CD14-positive monocyte (primary cell): ENCODE measurements at places on chromosomes 7 and 10. TPM values are rescaled to one million over a fixed set of nuclear protein-coding genes. Genes with fewer than 3 reads are reported as not detected.

UCN3 gene
- not detected for polyA plus RNA-seq

DNA sequence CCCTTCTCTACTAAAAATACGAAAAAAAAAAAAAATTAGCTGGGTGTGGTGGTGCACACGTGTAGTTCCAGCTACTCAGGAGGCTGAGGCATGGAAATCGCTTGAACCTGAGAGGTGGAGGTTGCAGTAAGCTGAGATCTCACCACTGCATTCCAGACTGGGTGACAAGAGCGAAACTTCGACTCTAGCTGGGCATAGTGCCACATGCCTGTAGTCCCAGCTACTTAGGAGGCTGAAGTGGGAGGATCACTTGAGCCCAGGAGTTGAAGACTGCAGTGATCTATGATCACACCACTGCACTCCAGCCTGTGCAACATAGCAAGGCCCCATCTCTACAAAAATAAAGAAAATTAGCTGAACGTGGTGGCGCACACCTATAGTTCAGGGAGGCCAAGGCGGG is 1.2 kb upstream of the SPACDR start:
- H3K36me3 ChIP-seq = peaks cover 67% of the 10 kb centered on the region
- no peaks in the 10 kb centered on the region for H3K27me3 ChIP-seq
- peaks cover 6% of the 10 kb centered on the region for H3K4me1 ChIP-seq
- DNase-seq = no peak
- no peak overlapping the region for H3K4me3 ChIP-seq

DNA sequence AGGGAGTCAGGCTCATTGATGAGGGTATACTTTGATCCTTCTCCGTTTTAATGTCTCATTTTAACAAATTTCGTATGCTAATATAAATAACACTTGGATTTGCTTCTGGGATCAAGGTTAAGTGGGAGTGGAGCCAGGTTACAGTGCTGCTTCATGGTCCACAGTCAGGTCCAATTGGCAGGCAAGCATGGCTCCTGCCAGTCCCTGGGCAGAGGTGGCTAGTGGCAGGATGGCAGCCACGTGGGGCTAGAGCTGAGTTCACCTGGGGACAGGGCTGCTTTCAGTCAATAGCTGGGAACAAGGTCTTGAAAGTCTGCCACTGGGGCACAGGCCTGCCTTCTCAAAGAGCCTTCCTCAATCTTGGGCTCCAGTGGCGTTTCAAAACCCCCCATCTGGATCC is 16.0 kb upstream of the VWA2 start:
- peaks cover 2% of the 10 kb centered on the region for H3K27me3 ChIP-seq
- no peak overlapping the region for H3K4me3 ChIP-seq
- H3K27ac ChIP-seq = no peak overlapping the region
- no peaks in the 10 kb centered on the region for H3K4me1 ChIP-seq

DNA sequence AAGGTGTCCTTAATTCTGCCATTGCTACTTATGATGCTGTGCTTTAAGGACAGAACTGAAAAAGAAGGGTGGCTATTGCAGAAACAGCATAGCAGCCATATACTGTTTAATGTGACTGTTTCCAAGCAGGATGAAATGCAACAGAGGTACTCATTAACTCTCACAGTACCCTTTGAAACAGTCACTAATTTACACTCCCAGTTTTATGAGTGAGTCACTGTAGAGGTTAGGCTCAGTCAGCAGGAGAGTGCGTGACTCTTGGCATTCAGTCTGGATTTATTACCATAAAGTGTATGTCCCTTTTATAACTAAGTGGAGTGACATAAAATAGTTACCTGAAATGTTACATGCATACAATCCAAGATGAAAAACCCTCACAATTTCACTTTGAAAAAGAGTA is 27.7 kb downstream of the ALDH18A1 start:
- no peaks in the 10 kb centered on the region for H3K4me1 ChIP-seq
- DNase-seq = no peak
- peaks cover 15% of the 10 kb centered on the region for H3K36me3 ChIP-seq
- H3K27me3 ChIP-seq = no peaks in the 10 kb centered on the region
- H3K4me3 ChIP-seq = no peak overlapping the region
- H3K27ac ChIP-seq = no peak overlapping the region

DNA sequence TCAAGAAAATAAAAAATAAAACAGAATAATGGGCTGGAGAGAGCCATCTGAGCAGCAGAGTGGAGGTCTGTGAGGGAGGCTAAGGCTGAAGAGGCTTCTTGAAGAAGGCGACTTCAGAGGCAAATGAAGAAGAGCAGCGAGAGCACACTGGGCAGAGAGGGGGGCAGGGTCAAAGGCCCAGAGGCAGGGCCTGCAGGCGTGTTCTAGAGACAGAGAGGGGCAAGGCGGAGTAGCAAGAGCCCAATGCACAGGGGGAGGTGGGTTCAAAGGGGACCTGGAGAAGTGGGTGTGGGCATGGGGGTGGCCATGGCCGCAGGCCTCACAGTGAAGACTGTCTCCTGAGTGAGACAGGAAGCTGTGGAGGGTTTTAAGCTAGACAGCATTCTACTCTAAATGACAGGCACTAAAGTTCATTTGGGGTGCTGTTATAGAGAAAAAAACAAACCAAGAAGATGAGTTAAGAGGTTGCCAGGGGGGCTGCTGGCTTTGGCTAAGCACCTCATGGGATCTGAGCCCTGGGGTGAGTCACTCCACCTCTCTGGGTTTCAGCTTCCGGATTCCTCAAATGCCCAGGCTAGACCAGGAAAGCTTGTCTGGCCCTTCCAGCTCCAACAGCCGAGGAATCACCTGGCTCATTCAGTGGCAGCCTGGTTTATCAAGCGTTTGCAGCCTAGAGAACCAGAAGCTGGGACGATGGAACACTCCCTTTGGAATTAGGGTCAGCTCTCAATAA is 81.7 kb downstream of the DLG5 start:
- H3K36me3 ChIP-seq = no peaks in the 10 kb centered on the region
- H3K27ac ChIP-seq = no peak overlapping the region
- no peaks in the 10 kb centered on the region for H3K27me3 ChIP-seq
- no peaks in the 10 kb centered on the region for H3K4me1 ChIP-seq

DNA sequence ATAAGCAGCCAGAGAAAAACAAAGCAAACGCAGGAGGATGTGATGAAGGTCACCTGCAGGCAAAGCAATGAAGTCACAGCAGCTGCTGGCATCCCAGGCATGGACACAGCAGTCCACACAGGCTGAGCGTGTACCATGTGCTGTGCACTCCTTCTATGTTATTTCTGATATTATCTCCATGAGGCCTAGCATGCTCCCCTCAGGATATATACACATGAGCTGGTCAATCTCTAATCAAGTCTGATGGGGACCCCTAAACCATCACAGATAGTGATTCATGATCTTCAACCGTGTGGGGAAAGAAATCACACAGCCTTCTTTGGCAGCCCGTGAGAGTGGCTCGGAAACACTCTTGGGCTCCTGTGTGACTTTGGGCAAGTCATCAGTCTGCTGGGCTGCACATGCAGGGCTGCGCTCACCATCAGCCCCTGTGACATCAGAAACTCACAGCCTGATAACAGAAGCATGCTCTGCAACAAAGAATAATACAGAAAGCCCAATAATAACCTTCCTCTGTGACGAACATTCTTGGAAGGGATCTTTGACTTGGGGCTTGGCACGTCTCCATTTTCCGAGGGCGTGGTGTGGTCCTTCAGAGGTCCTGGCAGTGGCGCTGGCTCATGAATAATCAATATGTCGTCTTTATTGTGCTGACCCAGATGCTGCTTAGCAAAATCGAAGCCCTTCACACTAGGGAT is 83.0 kb upstream of the ATP6V0A4 start:
- no peaks in the 10 kb centered on the region for H3K4me1 ChIP-seq
- no peaks in the 10 kb centered on the region for H3K36me3 ChIP-seq
- no peaks in the 10 kb centered on the region for H3K27me3 ChIP-seq
- H3K27ac ChIP-seq = no peak overlapping the region
- no peak overlapping the region for H3K4me3 ChIP-seq

- no peak overlapping the region for H3K4me3 ChIP-seq
- no peaks in the 10 kb centered on the region for H3K27me3 ChIP-seq
- DNase-seq = no peak
- no peak overlapping the region for H3K27ac ChIP-seq
These were observed 39.9 kb upstream of the PPP2R2D start for GRCh38 chr10:131860806-131861440.

GRCh38 chr10:128466831-128467371 is 340.7 kb upstream of the MKI67 start:
- H3K27me3 ChIP-seq = no peaks in the 10 kb centered on the region
- H3K27ac ChIP-seq = no peak overlapping the region

- DNase-seq = no peak
- no peaks in the 10 kb centered on the region for H3K36me3 ChIP-seq
- H3K4me3 ChIP-seq = no peak overlapping the region
- no peaks in the 10 kb centered on the region for H3K4me1 ChIP-seq
These were observed 238.2 kb upstream of the GRB10 start for GRCh38 chr7:51020944-51021343.

AOC1 gene
- polyA plus RNA-seq = 0.31 TPM

DNA sequence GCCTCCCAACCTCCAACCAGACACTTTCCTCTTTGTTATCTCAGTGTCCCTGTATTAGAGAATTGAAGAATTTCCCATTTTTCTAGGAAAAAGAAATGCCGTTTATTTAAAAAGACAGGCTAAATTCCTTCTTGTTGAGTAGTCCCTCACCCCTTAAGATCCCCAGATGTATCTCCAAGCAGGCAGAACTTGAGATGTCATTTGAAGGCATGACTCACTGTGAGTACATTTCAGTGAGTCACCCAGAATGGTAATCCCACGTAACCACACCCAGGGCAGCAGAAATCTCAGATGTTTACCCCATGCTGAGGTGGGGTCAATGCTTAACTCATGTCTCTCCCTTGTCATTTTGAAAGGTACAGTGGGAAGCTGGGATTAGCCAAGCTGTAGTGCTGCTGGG is 4.4 kb downstream of the ZNF655 start:
- peaks cover 11% of the 10 kb centered on the region for H3K4me1 ChIP-seq
- no peak overlapping the region for H3K4me3 ChIP-seq
- H3K27me3 ChIP-seq = no peaks in the 10 kb centered on the region
- peak overlapping the region; percentile 47 for H3K27ac ChIP-seq

RASSF4 gene
- 229 and 290 TPM in 2 replicates for polyA plus RNA-seq

GRCh38 chr10:79274279-79275104 is 72.8 kb upstream of the PPIF start:
- no peak overlapping the region for H3K4me3 ChIP-seq
- no peaks in the 10 kb centered on the region for H3K27me3 ChIP-seq
- peaks cover 51% of the 10 kb centered on the region for H3K4me1 ChIP-seq
- peaks cover 34% of the 10 kb centered on the region for H3K36me3 ChIP-seq
- H3K27ac ChIP-seq = peak overlapping the region; percentile 33

- H3K36me3 ChIP-seq = no peaks in the 10 kb centered on the region
- no peak overlapping the region for H3K27ac ChIP-seq
- no peaks in the 10 kb centered on the region for H3K27me3 ChIP-seq
These were observed 655.0 kb upstream of the MGMT start for GRCh38 chr10:128812000-128812399.

DNA sequence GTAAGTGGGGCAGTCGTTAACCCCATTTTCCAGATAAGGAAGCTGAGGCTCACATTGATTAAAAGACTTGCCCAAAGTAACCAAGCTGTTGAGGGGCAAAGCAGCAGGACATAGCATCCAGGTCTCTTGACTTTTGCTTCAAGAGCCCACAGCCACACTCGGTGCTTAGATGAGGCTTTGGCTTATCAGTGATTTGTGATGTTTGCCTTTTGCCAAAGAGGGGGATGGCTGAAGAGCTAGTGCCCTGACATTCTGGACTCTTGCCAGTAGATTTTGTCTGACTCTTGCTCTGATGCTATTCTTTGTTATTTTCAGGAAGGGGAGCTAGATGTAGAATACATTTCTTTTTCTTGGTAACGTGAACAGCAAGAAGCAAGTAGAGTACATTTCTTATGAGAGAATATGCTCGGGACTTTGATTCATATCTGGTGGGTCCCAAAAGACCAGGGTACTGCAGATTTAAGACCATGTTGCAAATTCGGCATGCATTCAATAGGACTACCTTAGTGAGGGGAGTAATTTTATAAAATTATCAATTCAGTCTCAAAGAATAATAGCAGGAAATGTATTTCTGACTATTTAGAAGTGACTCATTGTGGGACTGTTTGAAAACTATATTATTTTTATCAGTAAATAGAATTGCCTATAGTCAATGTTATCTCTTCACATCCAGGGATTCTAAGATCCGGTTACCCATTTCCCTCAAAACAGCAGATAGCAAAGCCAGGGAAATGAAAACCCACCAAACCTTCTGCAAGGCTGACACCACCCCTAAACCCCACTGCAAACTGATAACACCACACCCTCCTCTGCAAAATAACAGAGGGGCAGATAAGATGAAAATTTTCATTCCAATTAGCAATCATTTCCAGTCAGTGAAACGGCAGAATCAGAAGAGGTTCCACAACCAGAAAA is 180.0 kb upstream of the BMPER start:
- no peaks in the 10 kb centered on the region for H3K4me1 ChIP-seq
- H3K4me3 ChIP-seq = no peak overlapping the region
- no peak for DNase-seq
- no peaks in the 10 kb centered on the region for H3K36me3 ChIP-seq
- no peaks in the 10 kb centered on the region for H3K27me3 ChIP-seq

CYP17A1 gene
- 0.04 TPM in 1 of 2 replicates, not detected in the other for polyA plus RNA-seq

- H3K27me3 ChIP-seq = no peaks in the 10 kb centered on the region
- no peak for DNase-seq
- no peaks in the 10 kb centered on the region for H3K36me3 ChIP-seq
- no peaks in the 10 kb centered on the region for H3K4me1 ChIP-seq
These were observed 25.0 kb downstream of the GPR22 start for GRCh38 chr7:107494884-107495283.

GRCh38 chr7:158814637-158815036 is 14.7 kb downstream of the ESYT2 start:
- H3K36me3 ChIP-seq = peaks cover 14% of the 10 kb centered on the region
- no peak overlapping the region for H3K4me3 ChIP-seq
- peak overlapping the region; percentile 59 for H3K27ac ChIP-seq
- H3K27me3 ChIP-seq = no peaks in the 10 kb centered on the region
- peaks cover 61% of the 10 kb centered on the region for H3K4me1 ChIP-seq

UTF1 gene
- polyA plus RNA-seq = 0.48 TPM

- peaks cover 25% of the 10 kb centered on the region for H3K4me1 ChIP-seq
- H3K36me3 ChIP-seq = peaks cover 32% of the 10 kb centered on the region
- H3K27ac ChIP-seq = peak overlapping the region; percentile 39
- DNase-seq = no peak
- no peaks in the 10 kb centered on the region for H3K27me3 ChIP-seq
These were observed 4.6 kb downstream of the SEC23IP start for GRCh38 chr10:119896937-119897770.

GPR141 gene
- polyA plus RNA-seq = 14.7 and 25.4 TPM in 2 replicates

- H3K36me3 ChIP-seq = no peaks in the 10 kb centered on the region
- H3K27me3 ChIP-seq = no peaks in the 10 kb centered on the region
- H3K27ac ChIP-seq = no peak overlapping the region
- H3K4me3 ChIP-seq = no peak overlapping the region
These were observed 59.0 kb downstream of the PRR15 start for GRCh38 chr7:29622335-29623265.

- peak overlapping the region; percentile 56 for H3K27ac ChIP-seq
- H3K4me1 ChIP-seq = peaks cover 22% of the 10 kb centered on the region
- DNase-seq = no peak
- H3K4me3 ChIP-seq = peak overlapping the region; percentile 83
- peaks cover 9% of the 10 kb centered on the region for H3K27me3 ChIP-seq
These were observed 351 bp downstream of the CAMK1D start for GRCh38 chr10:12349629-12350166.

GRCh38 chr7:73901823-73902597 is 41.1 kb downstream of the TMEM270 start:
- H3K36me3 ChIP-seq = no peaks in the 10 kb centered on the region
- no peak for DNase-seq
- H3K27me3 ChIP-seq = no peaks in the 10 kb centered on the region
